ENCODE measurements at places on chromosomes 1 and 21.
A peak's percentile ranks its signal among the peaks of the same experiment; 100 is the strongest.

GRCh38 chr1:221016751-221017150 is 137.5 kb downstream of the HLX start:
- H3K27me3 ChIP-seq, result no peaks in the 10 kb centered on the region
- H3K4me1 ChIP-seq, result no peaks in the 10 kb centered on the region
- DNase-seq, result no peak
- no peak overlapping the region for H3K27ac ChIP-seq
- H3K36me3 ChIP-seq, result no peaks in the 10 kb centered on the region
- H3K4me3 ChIP-seq, result no peak overlapping the region

- DNase-seq, result no peak
- H3K27me3 ChIP-seq, result no peaks in the 10 kb centered on the region
- no peak overlapping the region for H3K27ac ChIP-seq
- no peaks in the 10 kb centered on the region for H3K36me3 ChIP-seq
Measured at GRCh38 chr21:31347435-31348032, 3.5 kb upstream of the TIAM1 start.

DNA sequence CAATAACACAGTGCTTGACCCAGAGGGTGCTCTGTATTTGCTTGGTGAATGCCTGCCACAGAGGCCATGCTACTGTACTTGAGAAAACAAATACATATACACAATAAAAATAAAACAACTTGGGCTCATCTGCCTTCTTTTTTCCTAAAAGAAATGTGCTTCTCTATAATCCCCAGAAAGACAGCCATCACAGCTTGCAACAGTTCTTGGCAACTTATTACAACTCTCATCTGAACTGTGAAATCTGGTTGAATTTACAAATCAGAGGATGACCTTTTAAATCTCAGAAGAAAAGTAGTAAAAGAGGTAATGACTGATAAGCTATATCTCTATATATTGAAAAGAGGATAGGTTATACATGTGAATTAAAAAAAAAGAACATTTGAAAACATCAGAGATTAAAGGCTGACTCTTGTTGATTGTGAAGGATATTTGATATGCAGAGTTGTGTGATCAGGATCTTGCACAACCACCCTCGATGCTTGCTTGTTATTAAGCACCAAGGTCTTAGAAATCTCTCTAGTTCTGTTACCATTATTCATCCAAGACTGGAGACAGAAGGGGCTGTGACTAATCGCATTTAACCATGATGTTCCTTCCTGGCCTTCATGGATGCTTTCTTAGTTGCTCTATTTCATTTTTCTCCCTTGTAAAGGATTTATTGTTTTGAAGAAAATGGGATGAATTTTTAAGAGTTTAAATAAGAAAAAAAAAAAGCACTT is 213.4 kb downstream of the APP start:
- no peak overlapping the region for H3K27ac ChIP-seq
- no peak overlapping the region for H3K4me3 ChIP-seq
- DNase-seq, result no peak
- H3K27me3 ChIP-seq, result no peaks in the 10 kb centered on the region
- H3K36me3 ChIP-seq, result no peaks in the 10 kb centered on the region
- peaks cover 17% of the 10 kb centered on the region for H3K4me1 ChIP-seq

- H3K27ac ChIP-seq, result no peak overlapping the region
- H3K4me3 ChIP-seq, result no peak overlapping the region
- no peaks in the 10 kb centered on the region for H3K27me3 ChIP-seq
Measured at GRCh38 chr1:37814252-37814651, 6.2 kb upstream of the YRDC start.

GRCh38 chr1:109722908-109723691 is 11.0 kb downstream of the GSTM5 start:
- no peak overlapping the region for H3K27ac ChIP-seq
- no peaks in the 10 kb centered on the region for H3K36me3 ChIP-seq
- H3K27me3 ChIP-seq, result no peaks in the 10 kb centered on the region
- H3K4me1 ChIP-seq, result no peaks in the 10 kb centered on the region
- H3K4me3 ChIP-seq, result no peak overlapping the region

GRCh38 chr1:36804669-36805314 is 229.5 kb downstream of the GRIK3 start:
- H3K4me3 ChIP-seq, result no peak overlapping the region
- no peak overlapping the region for H3K27ac ChIP-seq
- no peak for DNase-seq
- no peaks in the 10 kb centered on the region for H3K4me1 ChIP-seq
- peaks cover 89% of the 10 kb centered on the region for H3K27me3 ChIP-seq

DNA sequence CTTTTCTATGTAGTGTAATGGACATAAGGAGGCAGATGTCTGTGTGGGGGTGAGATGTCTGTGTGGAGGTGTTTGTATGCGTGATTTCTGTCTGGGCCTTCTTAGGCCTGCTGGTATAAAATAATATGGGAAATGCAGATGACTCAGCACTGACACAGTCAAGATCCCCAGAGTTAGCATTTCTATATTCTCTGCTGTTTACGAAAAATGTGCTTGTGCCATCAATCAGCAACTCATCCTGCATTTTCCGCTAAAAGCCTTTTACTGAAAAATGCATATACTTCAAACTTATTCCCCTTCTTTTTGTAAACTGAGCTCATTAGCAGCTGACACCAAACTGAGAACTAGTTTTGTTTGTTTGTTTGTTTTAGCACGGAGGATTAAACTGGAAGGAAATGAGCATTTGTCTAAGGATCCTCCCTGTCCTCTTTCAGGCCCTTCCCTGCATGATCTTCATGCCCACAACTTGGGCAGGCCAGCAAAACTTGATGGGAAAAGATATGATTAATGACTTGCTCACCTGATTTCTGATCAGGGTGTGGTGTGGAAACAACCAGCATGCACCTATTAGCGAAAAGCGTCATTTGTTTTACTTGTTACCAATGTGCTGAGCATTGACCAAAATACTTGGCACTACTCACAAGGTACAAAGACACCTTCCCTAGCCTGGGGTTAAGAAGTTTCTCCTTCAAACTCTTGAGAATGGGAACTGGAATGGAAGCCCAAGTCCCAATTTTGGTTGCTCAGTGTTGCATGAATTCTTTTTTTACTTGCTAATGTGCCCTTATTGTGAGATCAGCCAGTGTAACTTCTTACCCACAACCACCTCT is 77.4 kb downstream of the NDUFS5 start:
- DNase-seq, result no peak
- no peak overlapping the region for H3K27ac ChIP-seq
- H3K36me3 ChIP-seq, result no peaks in the 10 kb centered on the region
- peaks cover 6% of the 10 kb centered on the region for H3K4me1 ChIP-seq

DNA sequence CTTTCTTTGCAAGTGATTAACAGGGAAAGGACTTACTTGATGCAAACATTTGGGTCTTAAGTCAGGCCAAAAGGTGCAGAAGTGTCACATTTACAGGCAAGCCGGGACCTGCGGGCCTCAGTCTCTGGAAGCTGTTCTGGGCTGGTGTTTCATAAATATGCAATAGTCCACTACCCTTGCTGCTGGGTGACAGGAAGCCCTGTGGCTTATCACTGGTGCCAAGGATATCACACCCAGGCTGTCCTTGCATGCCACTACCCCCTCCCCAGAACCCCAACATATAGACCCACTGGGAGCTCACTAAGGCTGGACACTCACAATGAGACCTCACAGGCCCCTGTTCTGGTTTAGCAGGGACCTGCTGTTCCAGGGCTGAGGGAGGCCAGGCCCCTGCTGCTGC is 3.4 kb upstream of the LEFTY2 start:
- peak overlapping the region; percentile 87 for H3K27ac ChIP-seq
- no peaks in the 10 kb centered on the region for H3K27me3 ChIP-seq

DNA sequence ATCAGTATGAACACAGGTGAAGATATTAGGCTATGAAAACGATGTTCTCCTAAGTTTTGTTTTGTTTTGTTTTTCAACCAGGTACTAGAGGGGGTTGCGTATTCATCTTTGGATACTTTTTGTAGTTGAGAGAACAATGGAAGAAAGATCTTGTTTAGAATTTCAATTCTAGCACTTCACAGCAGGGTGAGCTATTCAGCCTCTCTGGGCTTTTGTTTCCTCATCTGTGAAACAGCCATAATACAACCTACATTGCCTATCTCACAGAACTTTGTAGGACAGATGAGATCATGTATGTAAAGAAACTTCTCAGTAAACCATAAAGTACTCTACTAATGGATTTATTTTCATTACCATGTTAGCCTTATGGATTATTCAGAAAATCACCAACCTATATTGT is 199.5 kb downstream of the GPATCH2 start:
- H3K27ac ChIP-seq, result no peak overlapping the region
- H3K27me3 ChIP-seq, result no peaks in the 10 kb centered on the region
- DNase-seq, result no peak
- H3K36me3 ChIP-seq, result no peaks in the 10 kb centered on the region
- no peak overlapping the region for H3K4me3 ChIP-seq
- no peaks in the 10 kb centered on the region for H3K4me1 ChIP-seq

DNA sequence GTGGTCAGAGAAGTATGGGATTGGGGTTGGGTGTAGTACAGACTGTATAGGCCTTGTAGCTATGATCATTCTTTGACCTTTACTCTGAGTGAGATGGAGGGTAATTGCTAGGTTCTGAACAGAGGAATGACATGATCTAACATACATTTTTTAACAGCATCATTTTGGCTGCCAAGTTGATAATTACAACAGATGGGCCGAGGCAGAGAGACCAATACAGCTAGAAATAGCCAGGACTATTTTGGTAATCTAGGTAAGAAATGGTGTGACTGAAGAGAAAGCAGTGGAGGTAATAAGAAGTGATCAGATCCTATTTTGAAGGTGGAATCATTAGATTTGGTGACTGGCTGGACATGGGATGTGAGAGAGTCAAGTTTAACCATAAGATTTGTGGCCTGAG is 43.5 kb downstream of the RPAP2 start:
- no peak overlapping the region for H3K4me3 ChIP-seq
- DNase-seq, result no peak
- no peaks in the 10 kb centered on the region for H3K27me3 ChIP-seq
- no peaks in the 10 kb centered on the region for H3K36me3 ChIP-seq
- H3K4me1 ChIP-seq, result no peaks in the 10 kb centered on the region

- no peak overlapping the region for H3K4me3 ChIP-seq
- H3K36me3 ChIP-seq, result no peaks in the 10 kb centered on the region
- DNase-seq, result no peak
- H3K27ac ChIP-seq, result no peak overlapping the region
- H3K27me3 ChIP-seq, result peaks cover 96% of the 10 kb centered on the region
Measured at GRCh38 chr1:7680207-7680954, 90.7 kb upstream of the VAMP3 start.

GRCh38 chr1:184033711-184034167 is 3.8 kb downstream of the COLGALT2 start:
- no peaks in the 10 kb centered on the region for H3K27me3 ChIP-seq
- H3K4me1 ChIP-seq, result no peaks in the 10 kb centered on the region
- DNase-seq, result no peak
- H3K4me3 ChIP-seq, result no peak overlapping the region
- no peak overlapping the region for H3K27ac ChIP-seq

GRCh38 chr1:25245809-25246599 is 1.2 kb downstream of the RSRP1 start:
- peaks cover 23% of the 10 kb centered on the region for H3K4me1 ChIP-seq
- DNase-seq, result no peak
- peak overlapping the region; percentile 90 for H3K4me3 ChIP-seq
- peak overlapping the region; percentile 94 for H3K27ac ChIP-seq

DNA sequence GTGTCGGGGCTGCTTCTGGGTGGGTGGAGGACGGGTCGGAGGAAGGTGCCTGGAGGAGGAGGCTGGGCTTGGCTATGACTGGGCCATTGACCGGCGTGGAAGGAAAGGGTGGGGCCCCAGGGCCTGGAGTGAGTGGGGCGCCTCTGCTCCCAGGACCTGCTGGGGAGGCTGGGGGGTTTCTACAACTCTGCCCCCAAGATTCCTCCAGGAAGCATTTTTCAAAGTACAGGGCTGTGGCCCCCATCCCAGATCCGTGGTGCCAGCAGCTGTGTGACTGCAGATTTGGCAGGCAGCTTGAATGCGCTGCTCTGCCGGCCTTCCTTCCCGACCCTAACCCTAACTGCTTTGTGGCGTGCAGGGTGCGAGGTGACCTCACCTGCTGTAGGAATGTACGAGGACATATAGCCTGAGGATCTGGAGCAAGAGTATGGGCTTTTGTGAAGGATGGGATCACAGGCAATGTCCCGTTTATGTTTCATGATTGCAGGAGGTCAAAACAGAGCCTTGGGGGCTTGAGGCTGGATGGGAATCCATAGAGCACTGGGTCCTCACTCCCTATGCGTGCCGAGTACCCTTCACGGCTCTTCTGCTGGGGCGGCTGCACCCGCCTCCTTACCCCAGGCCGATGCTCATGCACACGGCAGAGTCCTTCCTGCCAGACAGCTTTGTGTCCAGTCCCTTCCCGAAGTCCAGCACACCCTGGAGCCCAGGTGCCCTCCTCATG is 24.7 kb downstream of the TRPM2 start:
- no peaks in the 10 kb centered on the region for H3K36me3 ChIP-seq
- peaks cover 93% of the 10 kb centered on the region for H3K27me3 ChIP-seq
- DNase-seq, result no peak
- H3K4me1 ChIP-seq, result peaks cover 4% of the 10 kb centered on the region
- no peak overlapping the region for H3K27ac ChIP-seq
- no peak overlapping the region for H3K4me3 ChIP-seq

GRCh38 chr1:21669258-21670058 is at the start of gene RAP1GAP:
Gene RAP1GAP (minus strand): TSS chr1:21669357. CDS start chr1:21620032, 49,325 bp downstream.
- H3K4me3 ChIP-seq, result no peak within 1 kb of the TSS
- no peak within 1 kb of the TSS for H3K27ac ChIP-seq
- DNase-seq, result no peak
- H3K27me3 ChIP-seq, result peaks cover 17% of the 10 kb centered on the region
- no peaks in the 10 kb centered on the region for H3K4me1 ChIP-seq

- H3K4me1 ChIP-seq, result peaks cover 17% of the 10 kb centered on the region
- no peaks in the 10 kb centered on the region for H3K36me3 ChIP-seq
- DNase-seq, result peak; percentile 73
- H3K4me3 ChIP-seq, result peak overlapping the region; percentile 71
- no peaks in the 10 kb centered on the region for H3K27me3 ChIP-seq
Measured at GRCh38 chr1:39490596-39491145, 765 bp upstream of the BMP8A start.

- no peak overlapping the region for H3K27ac ChIP-seq
- H3K36me3 ChIP-seq, result no peaks in the 10 kb centered on the region
- no peaks in the 10 kb centered on the region for H3K4me1 ChIP-seq
- peaks cover 72% of the 10 kb centered on the region for H3K27me3 ChIP-seq
- H3K4me3 ChIP-seq, result no peak overlapping the region
Measured at GRCh38 chr1:17502326-17502778, 37.1 kb upstream of the ARHGEF10L start.

DNA sequence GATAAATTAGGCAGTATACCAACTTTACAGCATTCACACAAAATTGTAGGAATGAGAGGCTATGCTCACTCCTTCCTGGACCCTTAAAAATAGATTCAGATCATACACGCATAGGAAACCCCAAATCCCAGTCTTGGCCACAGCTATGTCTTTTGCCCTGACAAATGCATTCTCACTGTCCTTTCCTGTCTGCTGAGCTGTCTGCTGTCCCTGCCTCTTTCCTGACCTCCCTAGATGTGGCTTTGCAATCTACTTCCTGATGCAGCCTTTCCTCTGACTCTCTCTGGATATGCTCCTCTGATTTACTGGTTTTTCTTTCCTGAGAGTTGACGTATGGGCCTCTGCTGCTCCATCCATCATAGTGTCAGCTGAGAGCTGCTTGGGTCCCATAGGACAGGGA is 59.8 kb upstream of the SLC35F3 start:
- no peak for DNase-seq
- H3K4me3 ChIP-seq, result no peak overlapping the region
- no peak overlapping the region for H3K27ac ChIP-seq
- H3K27me3 ChIP-seq, result no peaks in the 10 kb centered on the region
- H3K4me1 ChIP-seq, result no peaks in the 10 kb centered on the region

- H3K27ac ChIP-seq, result no peak overlapping the region
- no peaks in the 10 kb centered on the region for H3K36me3 ChIP-seq
- H3K4me1 ChIP-seq, result no peaks in the 10 kb centered on the region
Measured at GRCh38 chr21:37337179-37337578, 29.4 kb upstream of the DYRK1A start.

Data from MM.1S (cell line).